Effector CD8-positive, alpha-beta T cell (primary cell): ENCODE measurements at places on chromosomes 6 and 20.

DNA sequence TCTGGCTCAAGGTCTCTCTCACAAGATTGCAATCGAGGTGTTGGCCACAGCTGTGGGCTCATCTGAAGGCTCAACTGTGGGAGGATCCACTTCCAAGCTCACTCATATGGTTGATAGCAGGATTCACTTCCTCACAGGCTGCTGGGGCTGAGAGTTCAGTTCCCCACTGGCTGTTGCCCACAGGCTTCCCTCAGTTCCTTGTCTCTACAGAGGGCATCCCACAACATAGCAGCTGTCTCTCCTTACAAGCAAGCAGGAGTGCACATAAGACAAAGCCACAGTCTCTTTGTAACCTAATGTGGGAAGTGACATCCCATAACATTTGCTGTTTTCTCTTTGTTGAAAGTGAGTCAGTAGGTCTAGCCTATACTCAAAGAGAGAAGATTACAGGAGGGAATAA is 14.0 kb downstream of the SPATS1 start:
- no peak for DNase-seq

GRCh38 chr6:156600678-156601077 is 176.5 kb upstream of the ARID1B start:
- DNase-seq: no peak

- DNase-seq: no peak
Observed at GRCh38 chr20:40915756-40916155, 112.9 kb upstream of the TOP1 start.

GRCh38 chr6:47355496-47355895 is 45.8 kb upstream of the TNFRSF21 start:
- no peak for DNase-seq

DNA sequence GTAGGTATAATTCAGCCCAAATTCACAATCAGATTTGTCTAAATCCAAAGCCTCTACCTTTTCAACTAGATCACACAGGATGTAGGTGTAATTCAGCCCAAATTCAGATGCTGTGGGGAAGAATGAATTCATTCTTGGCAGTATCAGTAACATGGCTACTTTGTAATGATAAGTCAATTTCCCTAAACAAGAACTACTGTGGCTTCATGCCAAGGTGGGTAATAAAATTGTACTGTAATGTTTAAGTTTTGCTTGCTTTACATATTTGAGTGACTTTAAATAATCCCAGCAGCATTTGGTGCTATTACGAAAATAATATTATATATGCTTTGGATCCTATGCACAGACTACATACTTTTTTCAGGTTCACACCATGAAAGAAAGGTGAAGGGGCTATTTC is 239.1 kb downstream of the HDGFL1 start:
- no peak for DNase-seq
